Heart left ventricle (tissue), 16 donors: ENCODE measurements at places on chromosomes 2 and 18.

- DNase-seq = no peak
Observed at GRCh38 chr2:235045336-235045972, 93.6 kb downstream of the SH3BP4 start.

GRCh38 chr2:148103946-148104345, 83.1 kb downstream of the MBD5 start:
- no peak for DNase-seq

DNA sequence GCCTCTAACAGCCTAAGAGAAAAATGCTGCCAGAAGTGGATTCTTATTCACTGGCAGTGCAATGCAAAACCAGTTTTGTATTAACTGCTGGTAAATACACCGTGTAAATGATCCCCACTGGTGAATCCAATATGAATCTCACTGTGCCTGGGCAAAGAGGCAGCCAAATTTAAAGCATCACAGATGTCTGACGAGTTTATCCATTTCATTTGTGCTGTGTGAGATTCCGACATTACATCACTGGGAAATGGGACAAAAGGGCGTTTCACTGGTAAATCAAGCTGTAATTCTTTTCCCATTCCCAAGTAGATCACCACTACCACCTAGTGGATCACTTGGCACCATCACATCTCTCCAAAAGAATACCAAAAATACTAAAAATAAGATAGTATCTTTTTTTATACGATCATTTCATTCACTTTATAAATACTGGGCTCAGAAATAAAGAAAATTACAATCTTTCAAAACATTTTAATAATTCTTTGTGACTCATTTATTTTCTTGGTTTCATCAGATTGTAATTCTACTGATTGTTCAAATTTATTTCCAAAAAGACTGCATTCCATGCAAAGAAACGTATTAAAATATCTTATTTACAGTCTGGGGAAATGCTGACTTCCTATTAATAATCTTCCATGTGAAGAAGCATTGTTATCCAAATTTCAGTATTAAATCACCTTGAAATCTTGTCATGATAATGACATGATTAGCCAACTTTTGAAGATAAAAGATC, 125.6 kb downstream of the GRB14 start:
- no peak for DNase-seq

DNA sequence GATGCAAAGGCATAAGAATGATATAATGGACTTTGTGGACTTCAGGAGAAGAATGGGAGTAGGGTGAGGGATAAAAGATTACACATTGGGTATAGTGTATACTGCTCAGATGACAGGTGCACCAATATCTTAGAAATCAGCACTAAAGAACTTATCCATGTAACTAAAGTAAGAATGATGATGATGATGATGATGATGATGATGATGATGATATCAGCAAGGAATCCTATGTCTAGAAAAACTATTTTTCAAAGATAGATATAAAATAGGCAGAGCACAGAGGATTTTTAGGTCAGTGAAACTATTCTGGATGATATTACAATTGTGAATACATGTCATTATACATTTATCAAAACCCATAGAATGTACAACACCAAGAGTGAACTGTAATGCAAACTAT, 34.3 kb downstream of the NMS start:
- no peak for DNase-seq

- DNase-seq = no peak
Observed at GRCh38 chr2:138760676-138761075, 19.5 kb downstream of the NXPH2 start.

- DNase-seq = no peak
Observed at GRCh38 chr2:7225848-7226247, 308.6 kb downstream of the RNF144A start.
